ENCODE measurements at places on chromosomes 7 and 10.

DNA sequence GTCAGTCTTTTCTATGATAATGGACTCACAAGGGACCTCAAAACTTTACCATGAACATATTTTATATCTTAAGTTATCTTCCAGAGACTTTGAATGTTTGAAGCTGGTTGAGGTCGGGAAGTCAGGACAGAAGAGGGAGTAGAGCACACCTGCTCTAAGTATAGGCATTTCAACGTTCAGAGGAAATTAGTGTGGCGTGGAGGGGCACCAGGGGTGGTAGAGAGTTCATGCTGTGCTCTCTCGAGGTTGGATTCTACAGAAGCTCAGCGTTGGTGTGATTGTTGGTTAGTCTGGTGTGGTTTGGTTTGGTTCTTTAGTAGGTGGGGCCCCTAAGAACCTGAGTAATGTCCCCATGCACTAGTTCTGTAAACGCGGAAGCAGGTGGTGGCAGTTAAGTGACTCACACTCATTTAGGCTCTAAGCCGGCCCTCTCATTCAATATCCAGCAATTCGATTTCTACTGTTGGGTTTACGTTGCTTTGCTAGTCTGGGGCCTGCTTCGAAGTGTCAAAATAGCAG is 19.8 kb downstream of the CNTNAP2 start:
- DNase-seq: no peak

DNA sequence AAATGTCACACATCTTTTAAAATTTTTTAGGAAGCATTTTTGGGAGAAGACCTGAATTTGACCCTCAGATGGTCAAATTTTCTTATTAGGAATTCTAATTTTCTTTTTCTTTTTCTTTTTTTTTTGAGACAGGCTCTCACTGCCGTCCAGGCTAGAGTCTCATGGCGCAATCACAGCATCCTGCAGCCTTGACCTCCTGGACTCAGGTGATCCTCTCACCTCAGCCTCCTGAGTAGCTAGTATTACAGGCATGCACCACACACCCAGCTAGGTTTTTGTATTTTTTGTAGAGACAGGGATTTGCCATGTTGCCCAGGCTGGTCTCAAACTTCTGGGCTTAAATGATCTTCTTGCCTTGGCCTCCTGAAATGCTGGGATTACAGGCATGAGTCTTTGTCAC is 65.4 kb downstream of the AKAP9 start:
- no peak for DNase-seq

DNA sequence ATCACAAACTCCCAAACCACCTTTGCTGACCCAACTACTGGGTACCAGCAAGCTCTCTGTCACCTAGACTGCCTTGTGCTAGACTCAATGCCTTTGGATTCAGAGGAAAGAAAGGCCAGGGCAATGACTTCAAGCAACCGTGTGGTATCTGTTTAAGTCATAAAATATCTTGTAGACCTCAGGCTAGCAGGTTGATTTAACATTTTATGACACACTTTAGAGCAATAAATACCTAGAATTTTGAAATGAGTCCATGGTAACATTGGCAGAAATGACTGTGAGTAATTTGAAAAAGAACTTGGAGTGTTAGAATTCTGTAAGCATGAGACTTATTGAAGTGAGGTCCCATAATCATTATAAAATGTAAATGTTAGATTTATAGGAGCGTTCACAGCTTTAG is 87.2 kb downstream of the TWIST1 start:
- DNase-seq: no peak

- no peak for DNase-seq
Measured at GRCh38 chr10:5604236-5604925, 62.0 kb downstream of the ASB13 start.

GRCh38 chr10:60892571-60892970 is 51.4 kb downstream of the RHOBTB1 start:
- DNase-seq: no peak

DNA sequence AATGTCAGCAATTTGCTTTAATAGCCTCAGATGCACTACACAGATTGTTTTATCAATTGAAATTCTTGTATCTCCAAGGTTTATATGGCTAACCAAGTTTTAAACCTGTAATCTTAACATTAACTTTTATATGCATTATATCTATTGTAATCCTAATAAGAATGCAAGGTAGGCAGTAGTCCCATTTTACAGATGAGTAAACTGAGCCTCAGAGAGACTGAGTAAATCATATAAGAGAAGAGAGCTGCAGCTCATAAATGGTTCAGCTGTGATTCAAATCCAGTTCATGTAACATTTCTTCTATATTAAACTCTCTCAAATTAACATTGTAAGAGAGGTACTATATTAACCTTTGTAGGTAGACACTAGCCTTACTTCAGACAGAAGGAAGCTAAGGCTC is 44.0 kb downstream of the MALSU1 start:
- no peak for DNase-seq

GRCh38 chr7:155653803-155654202 is 9.3 kb downstream of the RBM33 start:
- no peak for DNase-seq

DNA sequence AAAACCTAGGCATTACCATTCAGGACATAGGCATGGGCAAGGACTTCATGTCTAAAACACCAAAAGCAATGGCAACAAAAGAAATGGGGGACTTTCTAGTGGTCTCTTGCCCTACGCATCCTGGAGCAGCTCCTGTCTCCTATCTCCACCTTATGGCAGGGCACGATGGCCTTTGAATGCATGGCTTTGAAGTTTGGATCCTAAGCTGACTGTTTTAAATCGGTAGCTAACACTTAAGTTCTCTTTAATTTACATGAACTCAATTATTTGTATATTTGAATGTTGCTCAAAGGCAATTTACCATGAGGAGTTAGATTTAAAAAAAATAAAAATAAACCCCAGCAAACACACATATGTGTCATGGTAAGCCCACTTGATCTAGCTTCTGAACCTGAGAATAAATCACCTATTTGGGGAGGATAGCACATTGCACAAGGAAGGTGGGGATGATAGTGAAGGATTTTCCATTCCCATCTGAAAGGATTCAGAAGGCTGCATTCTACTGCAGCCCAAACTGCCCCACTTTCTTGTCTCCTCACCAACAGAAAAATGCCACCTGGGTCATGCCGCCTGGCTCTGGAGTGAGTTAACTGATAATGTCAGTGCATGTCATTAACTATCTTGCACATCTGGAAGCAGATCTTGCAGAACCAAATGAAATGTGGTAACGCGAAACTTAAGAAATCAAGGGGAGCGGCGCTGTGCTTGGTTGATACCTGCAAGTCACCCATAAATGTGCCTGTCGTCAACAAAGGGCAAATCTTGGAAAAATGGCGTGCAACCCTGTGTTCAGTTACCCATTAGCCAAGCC is 12.4 kb downstream of the KLF6 start:
- DNase-seq: no peak

- DNase-seq: no peak
Measured at GRCh38 chr10:59470570-59470969, 108.2 kb upstream of the FAM13C start.

DNA sequence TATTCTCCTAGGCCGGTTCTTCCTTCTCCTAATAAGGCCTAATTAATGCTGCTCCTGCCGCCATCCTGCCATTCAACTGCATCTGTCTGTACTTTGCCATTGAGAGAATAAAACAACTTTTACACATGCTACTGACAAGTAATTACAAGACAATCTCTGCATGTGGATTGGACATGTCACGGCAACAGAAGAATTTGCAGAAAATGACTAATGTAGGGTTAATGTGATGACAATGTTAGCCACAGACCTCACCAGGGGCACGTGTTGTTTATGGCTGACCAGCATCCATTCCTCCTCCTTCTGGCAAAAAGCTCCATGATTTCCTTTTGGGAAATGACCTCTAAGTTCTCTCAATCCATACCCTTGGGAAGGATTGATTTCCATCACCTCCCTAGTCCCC is 58.0 kb downstream of the NEBL start:
- DNase-seq: no peak
